ENCODE measurements at places on chromosomes 5 and 9.

GRCh38 chr5:89127191-89127590, 244.2 kb upstream of the MEF2C start:
- DNase-seq: no peak

- DNase-seq: no peak
Measured at GRCh38 chr5:8517456-8517855, 648.5 kb downstream of the MTRR start.

DNA sequence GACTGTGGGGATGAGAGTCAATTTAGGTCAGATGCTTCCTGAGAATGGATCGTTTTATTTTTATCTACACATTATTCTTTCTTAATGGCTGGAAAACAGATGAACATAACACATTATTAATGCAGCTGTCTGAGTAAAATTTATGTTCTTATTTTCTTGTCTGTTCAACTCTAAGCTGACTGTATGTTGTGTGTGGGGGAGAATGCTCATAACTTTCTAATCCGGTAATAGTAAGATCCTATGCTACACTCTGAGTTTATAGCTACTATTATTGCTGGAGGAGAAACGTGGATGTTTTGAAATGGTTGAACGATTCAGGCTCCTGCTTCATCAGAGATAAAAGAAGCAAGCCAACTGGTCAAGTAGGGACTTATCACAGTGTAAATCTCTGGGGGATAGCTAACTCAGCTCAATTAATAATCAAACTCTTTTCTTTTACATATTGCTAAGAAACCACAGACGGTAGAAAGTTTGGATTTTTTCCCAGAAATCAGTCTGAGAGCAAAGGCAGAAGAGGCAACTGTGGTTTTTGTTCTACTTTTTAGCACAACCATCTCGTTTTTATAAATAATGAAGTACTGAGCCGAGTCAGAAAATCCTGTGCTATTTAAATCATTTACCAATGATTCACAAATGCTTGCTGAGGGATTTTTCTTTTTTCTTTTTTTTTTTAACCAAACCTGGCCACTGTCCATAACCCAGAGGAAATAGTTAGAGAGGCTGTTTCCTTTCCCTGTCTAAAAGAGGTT, 265.0 kb upstream of the FAM174A start:
- no peak for DNase-seq

DNA sequence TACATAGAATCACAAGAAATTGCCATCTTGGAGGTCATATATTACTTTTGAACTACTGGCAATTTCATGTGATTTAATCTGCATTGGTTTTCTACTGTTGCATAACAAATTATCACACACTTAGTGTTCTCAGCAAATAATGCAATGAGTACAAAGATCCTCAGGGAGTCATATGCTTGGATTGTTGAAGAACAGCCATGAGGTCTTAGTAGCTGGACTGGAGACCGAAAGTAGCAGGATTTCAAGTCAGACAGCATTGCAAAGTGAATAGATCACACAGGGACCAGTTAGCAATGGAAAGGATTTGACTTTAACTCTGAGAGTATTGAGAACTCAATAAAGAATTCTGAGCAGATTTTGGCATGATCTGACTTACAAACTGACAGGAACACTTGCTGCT, 32.2 kb upstream of the FRMD3 start:
- no peak for DNase-seq

DNA sequence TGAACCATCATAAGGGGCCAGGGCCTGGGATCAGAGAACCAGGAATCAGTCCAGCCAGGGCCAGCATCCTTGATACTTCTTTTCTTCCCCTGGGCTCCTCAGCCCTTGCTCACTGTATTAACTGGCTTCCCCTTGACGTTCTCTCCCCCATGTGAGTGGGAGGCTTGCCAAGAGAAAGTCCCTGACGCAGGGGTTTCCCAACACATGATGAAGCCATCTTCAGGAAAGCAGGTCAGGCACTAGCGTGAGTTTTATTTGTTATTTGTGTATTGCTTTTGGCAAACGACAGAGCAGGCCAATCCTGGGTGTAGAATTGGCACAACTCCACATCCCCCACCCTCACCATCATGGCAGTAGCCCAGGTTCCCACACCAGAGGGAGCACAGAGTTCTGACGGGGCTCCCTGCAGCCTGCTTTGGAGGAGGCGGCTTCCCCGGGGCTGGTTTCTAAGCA, 165.5 kb upstream of the NFIL3 start:
- peak; percentile 70 for DNase-seq

DNA sequence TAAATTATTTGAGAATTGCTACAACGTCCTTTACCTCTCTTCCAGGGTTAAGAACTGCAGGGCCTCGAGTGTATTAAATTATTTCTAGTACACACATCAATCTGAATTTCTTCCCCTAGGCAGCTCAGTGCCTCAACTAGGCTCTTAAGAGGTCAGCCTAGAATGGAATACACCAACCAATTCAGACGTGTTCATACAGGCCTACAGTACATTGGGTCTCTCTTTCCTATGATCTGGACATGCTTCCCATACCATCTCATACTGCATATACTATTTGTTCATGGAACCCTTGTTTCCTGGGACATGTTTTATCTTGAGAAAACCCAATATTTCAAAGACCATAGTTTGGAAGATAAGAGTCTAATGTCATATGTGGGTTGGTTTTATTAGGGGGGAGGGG, 434.1 kb upstream of the WWC1 start:
- DNase-seq: no peak

- DNase-seq: no peak
Measured at GRCh38 chr5:152622628-152623027, 217.5 kb upstream of the NMUR2 start.

GRCh38 chr5:107531308-107531707, 139.4 kb downstream of the EFNA5 start:
- DNase-seq: no peak

- DNase-seq: no peak
Measured at GRCh38 chr9:127865645-127866464, 11.4 kb upstream of the ENG start.

GRCh38 chr9:23258569-23258968, 567.5 kb downstream of the ELAVL2 start:
- DNase-seq: no peak

GRCh38 chr9:137456061-137456863, 2.9 kb downstream of the NSMF start:
- DNase-seq: no peak

DNA sequence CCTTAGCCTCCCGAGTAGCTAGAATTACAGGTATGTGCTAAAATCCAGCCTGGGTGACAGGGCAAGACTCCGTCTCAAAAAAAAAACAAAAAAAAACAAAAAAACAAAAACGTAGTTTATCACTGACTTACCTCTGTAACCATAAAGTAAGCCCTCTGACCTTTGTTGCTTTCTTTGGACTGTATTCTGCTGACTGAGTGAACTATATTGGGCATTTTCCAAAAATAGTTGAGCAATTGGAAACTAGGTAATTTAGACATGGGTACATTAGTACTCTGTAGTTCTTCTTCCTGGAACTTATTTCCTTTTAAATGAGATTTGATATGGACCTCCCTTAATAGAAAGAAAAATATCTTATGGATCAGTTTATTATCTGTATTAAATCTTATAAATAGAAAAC, 66.6 kb downstream of the ANKHD1 start:
- DNase-seq: no peak

DNA sequence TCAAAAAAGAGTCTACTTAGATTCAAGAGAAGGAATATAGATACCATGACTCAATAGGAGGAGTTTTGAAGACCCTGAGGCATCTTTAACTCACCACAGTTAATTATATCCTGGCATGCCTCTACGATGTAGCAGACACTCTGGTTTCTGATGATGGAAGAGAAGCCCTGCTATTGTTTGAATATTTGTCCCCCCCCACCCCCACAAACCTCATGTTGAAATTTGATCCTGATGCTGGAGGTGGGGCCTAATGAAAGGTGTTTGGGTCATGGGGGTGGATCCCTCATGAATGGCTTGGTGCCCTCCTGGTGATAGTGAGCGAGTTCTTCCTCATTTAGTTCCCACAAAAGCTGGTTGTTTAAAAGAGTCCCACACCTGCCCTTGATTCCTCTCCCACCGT, 147.9 kb upstream of the TBCA start:
- no peak for DNase-seq

- DNase-seq: no peak
Measured at GRCh38 chr5:4113905-4114304, 518.3 kb downstream of the IRX1 start.

GRCh38 chr5:170597109-170597751, 93.4 kb downstream of the KCNIP1 start:
- no peak for DNase-seq
